ENCODE measurements at places on chromosomes 11 and 22.

DNA sequence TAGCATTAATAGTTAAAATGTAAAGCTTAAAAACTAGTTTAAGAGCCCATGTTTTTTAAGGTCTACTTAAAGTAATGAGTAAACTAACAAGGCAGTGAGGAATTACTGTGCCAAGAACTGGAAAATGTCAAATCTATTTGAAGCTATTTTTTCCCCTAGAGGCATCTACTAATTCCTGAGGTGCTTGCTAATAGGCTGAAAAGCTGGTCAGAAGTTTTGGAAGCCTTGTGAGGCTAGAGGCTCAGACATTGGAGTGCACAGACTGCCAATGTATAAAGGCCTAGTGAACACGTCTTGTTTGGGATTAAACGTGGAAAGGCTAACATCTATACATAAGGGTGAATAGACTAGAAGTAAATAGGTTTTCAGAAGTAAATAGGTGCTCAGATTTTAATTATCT is 136.5 kb upstream of the C11orf87 start:
- DNase-seq: no peak

DNA sequence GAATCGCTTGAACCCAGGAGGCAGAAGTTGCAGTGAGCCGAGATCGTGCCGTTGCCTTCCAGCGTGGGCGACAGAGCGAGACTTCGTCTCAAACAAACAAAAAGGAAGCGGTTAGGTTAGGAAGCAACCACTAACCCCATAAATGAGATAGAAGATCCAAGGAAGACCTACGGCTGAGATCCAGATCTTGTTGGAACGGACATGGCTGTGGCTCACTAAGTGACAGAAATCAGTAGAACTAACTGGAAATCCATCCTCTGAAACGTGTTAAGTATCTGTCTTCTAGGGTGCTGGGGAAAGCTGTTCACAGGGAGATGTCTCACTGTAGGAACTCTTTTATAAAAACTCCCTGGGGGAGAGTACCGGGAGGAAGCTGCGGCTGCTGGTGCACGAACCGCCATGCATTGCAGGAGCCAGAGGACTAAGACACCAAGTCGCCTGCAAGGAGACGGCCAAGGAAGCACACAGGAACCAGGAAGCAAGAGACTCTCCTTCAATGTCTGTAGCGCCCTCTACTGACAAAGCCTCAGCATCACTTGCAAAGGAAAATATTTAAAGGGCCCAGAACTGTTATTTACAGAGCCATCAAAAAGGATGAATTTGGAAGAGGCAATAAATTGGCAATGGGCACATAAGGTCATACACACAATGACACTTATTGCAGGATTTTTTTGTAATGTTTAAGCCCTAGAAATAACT is 16.9 kb upstream of the SPTY2D1 start:
- DNase-seq: peak; percentile 55

GRCh38 chr11:10072841-10073240 is 221.2 kb downstream of the SBF2 start:
- no peak for DNase-seq

- no peak for DNase-seq
These were observed 65.8 kb upstream of the SUSD2 start for GRCh38 chr22:24115247-24116207.

- DNase-seq: no peak
These were observed 88.7 kb upstream of the CHRM4 start for GRCh38 chr11:46480166-46480726.

DNA sequence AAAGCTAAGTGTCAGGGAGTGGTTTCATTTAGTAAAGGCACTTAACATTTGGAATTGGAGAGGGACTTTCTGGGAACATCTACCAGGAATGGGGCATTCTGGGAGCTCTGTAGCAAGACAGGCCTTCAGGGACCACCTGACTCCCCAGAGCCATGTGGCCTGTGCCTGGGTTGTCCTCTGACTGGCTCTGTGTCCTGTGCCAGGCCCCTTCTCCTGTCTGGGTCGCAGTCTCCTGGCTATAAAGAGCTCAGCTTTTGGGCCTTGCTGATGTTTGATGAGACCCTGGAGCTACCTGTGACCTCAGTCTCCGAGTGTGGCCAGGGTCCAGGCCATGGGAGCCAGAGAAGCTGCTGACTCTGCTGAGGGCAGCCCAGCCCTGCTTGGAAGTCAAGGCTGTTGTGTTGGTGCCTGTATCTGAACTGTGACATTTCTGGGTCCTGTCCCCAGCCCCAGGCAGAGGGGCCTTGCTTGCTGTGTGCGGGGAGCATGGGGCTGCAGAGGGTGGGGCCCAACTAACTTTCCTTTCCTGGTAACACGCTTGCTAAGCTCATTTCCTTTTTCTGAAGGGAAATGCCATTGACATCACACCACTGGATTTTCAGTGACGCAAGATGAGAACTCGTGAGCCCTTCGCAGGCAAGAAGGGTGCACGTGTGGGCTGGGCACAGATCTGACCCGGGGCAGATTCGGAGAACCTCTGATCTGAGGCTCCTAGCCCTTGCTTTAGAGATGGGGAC is 41.3 kb downstream of the LRRC32 start:
- peak; percentile 14 for DNase-seq

DNA sequence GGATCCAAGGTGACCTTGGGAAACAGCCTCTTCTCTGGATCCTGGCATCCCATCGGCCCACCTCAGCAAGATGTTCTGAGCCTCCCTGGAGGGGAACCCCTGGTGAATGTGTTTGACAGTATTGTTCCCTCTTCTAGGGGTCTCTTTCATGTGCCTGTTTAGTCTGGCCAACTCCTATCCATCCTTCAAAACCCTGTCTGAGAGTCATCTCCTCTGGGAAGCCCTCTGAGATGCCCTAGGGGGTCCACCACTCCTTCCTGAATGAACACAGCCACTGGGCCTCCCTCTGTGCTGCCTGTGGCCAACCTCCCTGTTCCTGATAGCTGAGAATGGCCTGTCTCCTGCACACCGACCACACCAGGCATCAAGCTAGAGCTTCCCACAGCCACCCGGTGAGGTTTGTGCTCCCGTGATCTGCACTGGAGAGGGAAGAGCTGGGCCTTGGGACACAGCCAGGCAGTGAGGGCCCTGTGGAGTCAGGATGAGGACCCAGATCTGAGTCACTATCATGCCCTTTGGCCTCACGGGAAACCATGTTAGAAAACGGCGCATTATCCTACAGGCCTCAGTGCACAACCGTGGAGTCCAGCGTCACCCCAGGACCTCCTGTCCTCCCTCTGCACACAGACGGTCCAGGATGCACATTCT is 8.8 kb downstream of the WNT7B start:
- DNase-seq: no peak

DNA sequence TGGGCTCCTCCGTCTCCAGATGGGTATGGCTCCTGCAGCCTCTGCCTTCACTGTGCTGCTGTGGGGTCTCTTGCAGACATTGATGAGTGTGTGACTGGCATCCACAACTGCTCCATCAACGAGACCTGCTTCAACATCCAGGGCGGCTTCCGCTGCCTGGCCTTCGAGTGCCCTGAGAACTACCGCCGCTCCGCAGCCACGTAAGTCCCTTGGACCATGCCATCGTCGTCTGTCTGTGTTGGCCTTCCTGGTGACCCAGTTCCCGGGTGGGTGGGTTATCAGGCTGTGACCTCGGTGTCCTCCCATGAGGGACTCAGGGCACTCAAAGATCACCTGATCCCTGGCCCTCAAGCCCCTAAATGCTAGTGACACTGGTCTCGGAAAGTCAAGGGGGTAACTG is 47.7 kb downstream of the FBLN1 start:
- DNase-seq: no peak

DNA sequence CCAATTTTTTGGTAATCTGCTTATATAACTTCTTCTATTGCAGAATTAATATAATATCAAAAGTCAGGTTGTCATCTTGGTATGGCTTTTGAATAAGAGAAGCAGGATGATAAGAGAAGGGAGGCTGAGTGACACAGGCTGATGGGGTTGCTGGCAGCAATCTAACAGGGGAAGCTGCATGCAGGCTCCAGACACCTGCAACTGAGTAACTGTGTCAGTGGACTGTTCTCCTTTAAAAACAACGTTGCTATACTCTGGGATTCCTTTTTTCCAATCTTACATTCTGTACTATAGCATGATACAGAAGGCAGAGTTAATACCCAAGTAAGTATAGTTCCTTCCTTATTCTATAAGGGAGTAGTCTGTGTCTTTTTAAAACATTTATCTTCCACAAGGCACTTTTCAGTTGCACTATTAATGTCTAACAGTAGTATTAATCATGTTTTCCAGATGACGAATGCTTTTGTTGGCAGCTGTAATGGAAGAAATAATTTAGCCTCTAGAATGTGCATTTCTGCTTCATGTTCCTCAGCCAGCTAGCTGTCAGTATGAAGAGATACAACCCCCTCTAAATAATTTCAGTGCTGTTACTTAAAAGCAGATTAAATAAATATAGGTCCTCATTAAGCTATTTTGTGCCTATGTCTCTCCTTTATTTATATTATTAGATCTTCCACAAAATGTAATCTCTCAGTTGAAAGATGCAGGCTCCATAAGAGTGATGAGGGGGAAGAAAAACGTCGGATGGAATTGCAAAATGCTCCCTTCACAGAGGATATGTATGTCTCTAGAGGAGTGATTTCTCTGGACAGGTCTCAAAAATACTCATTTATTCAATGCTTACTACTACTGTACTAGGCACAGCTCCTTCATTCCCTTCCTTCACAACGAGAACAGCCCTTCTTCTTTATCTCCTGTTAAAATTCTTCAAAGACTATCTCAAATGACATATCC is 50.8 kb downstream of the ATG16L2 start:
- no peak for DNase-seq

- no peak for DNase-seq
These were observed 18.8 kb downstream of the SNX19 start for GRCh38 chr11:130897262-130898182.

GRCh38 chr22:27405672-27406388 is 395.7 kb downstream of the MN1 start:
- DNase-seq: no peak

- no peak for DNase-seq
These were observed 81.2 kb downstream of the OR5AK2 start for GRCh38 chr11:57069942-57070341.

DNA sequence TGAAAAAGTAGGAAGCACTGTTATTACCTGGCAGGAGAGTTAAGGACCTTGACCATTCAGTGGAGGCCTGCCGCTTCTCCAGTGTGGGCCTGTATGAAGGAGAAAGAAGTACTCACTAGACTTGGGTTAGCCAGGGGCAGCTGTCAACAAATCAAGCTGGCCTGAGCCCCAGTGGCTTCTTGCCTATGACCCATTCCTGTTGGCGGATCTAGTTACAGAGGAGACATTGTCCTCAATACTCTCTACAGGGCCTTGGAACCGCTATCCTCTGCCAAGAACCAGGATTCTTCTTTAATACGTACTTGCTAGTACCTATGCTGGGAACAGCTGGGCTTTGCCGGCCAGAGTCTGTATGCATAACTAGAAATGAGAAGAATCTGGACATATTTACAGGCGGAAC is 68.1 kb downstream of the ALX4 start:
- DNase-seq: no peak

Measured in stimulated activated CD4-positive, alpha-beta T cell treated with anti-CD3 and anti-CD28 coated beads, Interleukin-4, amount 100 ng/mL, for 24 hours (primary cell).